ENCODE measurements at places on chromosomes 3 and 15. TPM values are rescaled to one million over a fixed set of nuclear protein-coding genes. Genes with fewer than 3 reads are reported as not detected.

The SEMA4B gene
- total RNA-seq: 9.2 TPM

The AGBL1 gene
- not detected for total RNA-seq

The TMEM158 gene
- total RNA-seq: 0.56 TPM

The FAM107A gene
- total RNA-seq: not detected

The MKRN2OS gene
- total RNA-seq: not detected

The EXD1 gene
- total RNA-seq: not detected

The HYKK gene
- total RNA-seq: 0.50 TPM

The SLC2A2 gene
- total RNA-seq: not detected

The SKOR1 gene
- total RNA-seq: 0.48 TPM

The CPLX3 gene
- total RNA-seq: 0.43 TPM

The GRAMD1C gene
- total RNA-seq: 2.3 TPM

The ACTRT3 gene
- total RNA-seq: 1.5 TPM

The ARHGEF26 gene
- total RNA-seq: 0.14 TPM

The COL6A5 gene
- not detected for total RNA-seq

The ISLR2 gene
- total RNA-seq: not detected

The DUOXA2 gene
- total RNA-seq: 1.6 TPM

The KNL1 gene
- 48.6 TPM for total RNA-seq
